H4 (cell line): ENCODE measurements at places on chromosomes 13 and 19. TPM values are rescaled to one million over a fixed set of nuclear protein-coding genes. Genes with fewer than 3 reads are reported as not detected.

The GPR12 gene
- total RNA-seq, result 0.12 TPM in 1 of 2 replicates, not detected in the other

The ELANE gene
- not detected in 2 replicates for total RNA-seq

The ZNF226 gene
- 23.0 and 27.9 TPM in 2 replicates for total RNA-seq

The TNFRSF19 gene
- total RNA-seq, result 0.12 and 0.33 TPM in 2 replicates

The LRRC8E gene
- 2.4 and 2.6 TPM in 2 replicates for total RNA-seq

- DNase-seq, result no peak
These were observed 621 bp downstream of the SOX21 start for GRCh38 chr13:94711561-94712286.

- DNase-seq, result no peak
These were observed 16.0 kb downstream of the LSM4 start for GRCh38 chr19:18306888-18307260.

- no peak for DNase-seq
These were observed 113.6 kb downstream of the ATP11A start for GRCh38 chr13:112803422-112803821.

DNA sequence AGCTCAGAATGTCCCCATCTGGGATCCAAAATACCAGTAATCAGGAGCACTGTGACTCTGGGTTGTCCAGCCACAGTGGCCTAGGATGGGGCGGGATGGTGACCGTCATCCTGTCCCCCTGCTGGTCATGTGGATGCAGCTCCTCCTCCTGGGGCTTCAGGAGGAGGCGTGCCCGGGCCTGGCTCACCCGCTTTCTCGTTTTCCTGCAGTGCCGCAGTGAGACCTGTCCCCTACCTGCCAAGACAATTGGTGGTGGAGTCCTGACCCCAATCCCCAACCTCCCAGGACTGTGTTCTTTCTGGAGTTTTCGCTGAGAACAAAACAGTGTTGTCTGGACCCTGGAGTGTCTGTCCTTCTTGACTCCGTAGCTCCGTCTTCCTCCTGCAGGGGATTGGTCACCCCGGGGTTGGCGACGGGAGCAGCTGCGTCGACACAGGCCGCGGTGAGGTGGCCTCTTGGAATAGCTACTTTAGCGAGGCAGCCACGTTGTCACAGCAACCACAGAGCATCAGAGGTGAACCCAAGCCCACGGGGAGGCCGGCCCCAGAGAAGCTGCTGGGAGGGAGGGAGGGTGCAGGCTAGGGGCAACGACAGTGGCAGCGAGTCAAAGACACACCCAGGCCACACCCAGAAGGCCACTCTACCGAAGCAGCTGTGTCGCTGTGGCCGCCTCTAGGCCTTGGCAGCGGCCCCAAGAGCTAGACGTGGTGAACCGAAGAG, 10.2 kb upstream of the EMC10 start:
- DNase-seq, result no peak

GRCh38 chr13:110221406-110222117, 85.4 kb downstream of the COL4A1 start:
- DNase-seq, result no peak

DNA sequence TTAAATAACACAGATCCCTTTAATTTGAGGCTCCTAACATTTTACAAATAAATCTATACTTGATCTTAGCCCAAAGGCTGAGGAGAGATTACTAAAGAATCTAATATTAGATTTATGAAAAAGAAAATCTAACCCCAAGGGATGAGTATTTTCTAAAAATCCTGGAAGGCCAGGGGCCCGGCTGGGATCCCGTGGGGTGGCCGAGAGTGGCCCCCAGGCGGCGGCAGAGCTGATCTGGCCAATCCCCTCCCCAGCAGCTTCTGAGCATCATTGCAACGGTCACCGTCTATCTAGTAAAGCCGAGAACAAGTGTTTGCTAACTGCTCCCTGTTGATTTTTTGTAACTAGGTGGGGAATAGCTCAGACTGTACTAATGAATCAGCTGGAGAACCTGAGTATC, 37.5 kb downstream of the ADPRHL1 start:
- DNase-seq, result no peak

DNA sequence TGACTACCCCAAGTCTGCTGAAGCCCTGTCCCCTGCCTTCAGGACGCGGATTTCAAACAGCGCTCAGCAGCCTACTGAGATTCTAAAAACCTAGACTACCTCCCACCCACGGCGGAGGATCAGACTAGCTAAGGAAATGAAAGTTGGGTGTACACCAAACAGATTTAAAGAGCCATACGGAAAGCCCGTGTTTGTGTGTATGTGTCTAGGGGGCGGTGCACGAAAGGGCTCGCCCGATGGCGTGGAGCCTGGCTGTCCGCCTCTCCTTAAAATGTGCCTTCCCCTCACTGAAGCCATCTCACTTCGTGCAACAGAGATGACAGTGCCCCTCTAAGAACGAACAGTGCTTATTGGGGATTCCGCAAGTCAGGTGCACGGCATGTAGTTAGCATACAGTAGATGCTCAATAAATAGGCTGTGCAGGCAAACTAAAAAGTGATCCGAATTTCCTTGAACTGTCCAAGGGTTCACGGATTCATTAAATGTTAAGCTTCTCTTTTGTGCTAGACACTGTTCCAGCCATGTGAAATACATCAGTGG, 639 bp downstream of the LENG1 start:
- no peak for DNase-seq

DNA sequence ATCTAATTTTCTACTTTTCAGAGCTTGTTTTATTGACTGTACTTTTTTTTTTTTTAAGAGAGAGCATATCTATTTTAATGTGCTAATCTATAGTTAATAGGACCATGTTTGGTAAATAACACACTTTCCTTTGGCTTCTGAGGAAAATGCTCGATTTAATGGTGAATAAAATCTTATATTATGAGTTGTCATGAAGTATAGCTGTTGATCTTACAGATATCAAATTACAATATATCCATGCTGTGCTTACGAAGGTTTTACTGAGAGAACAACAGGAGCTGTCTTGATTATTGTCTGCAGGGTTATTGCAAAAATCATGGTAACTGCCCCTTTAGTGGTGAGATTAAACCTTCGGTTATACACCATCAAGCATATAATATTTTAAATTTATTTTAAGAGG, 29.6 kb downstream of the URI1 start:
- DNase-seq, result no peak

DNA sequence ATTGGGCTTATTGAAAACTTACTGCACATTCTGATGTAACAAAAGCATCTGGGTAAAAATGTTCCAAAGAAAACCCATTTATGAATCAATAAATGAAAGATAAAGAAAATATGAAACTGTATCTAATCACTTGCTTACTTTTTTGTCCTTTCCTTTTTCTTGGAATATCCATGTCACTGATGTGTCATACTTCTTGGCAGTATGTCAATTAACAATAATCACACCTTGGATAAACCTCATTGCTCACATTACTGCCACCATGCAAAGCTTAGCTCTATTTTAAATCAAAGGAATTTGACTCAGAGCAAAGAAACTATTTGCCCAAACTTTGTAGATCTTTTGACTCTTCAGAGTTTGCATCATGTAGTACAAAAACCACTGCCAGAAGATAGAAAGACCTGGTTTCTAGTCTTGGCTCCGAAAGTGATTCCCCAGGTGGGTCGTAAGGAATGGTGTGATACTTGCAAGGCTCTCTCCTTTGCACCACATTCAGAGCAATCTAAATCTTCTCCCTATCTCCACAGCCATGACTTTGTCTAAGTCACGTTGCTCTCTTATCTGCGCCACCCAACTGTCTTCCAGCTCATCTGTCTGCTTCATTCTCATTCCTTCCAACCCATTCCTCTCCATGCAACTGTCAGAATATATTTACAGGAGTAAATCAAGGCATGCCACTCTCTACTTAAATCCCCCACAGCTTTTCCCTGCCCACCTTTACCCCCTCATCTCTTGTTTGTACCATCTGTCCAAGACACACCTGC, 311.9 kb downstream of the COG6 start:
- no peak for DNase-seq

DNA sequence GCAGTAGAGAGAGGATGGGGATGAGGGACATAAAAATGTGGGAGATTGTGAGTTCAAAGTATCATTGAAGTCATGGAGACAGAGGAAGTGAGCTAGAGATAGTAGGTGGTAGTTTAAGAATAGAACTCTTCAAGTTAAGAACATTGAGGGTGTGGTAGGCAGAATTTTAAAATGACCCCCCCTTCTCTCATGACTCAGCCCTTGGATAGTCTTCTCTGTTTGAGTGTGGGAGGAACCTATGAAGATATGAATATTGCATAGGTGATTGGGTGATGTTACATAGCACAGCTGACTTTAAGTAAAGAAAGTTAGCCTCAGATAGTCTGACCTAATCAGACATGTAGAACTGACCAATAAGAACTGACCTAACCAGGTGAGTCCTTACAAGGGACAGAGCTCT, 418.6 kb downstream of the FOXO1 start:
- DNase-seq, result no peak

DNA sequence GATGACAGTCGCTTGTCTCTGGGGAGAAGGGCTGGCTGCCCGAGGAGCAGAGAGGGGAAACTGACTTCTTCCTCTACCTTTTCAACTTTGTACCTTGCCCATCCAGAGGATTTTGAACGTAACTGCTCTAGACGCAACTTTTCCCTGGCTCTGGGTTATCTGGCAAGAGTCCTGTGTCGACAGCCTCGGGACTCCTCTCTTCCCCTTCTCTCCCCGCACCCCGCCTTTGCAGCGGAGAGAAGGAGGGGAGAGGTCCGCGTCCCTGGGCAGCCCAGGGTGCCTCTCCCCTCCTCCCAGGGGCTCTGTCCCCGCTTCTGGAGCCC, 574 bp downstream of the SH3GL1 start:
- no peak for DNase-seq

DNA sequence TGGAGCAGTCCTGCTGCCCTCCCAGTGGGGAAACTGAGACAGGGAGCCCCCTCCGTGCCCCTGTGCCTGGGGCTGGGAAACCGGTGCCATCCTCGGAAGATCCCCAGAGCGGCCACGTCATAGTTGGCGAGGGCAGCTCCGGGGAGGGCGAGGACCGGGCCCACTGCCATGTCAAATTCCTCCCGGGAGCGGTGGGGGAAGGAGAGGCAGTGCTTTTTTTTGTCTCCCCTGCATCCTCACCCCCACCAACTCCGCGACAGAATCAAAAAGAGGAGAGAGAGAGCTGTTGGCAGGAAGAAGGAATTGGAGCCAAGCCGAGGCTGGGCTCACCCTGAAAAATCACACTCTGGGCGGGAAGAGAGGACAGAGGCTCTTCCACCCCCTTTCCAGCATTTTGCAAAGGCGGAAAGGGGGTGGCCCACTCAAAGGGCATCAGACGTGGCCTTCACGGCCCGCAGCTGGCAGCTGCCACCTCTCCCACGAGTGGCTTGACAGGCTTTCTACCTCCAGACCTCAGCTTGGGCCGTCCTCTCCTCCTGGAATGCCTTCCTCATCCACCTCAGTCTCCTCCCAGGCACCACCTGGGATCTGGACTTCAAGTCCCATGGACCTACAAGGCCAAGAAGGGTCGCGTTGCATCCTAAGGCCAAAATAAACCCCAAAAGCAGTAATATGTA, 19.6 kb upstream of the NFIC start:
- DNase-seq, result no peak

GRCh38 chr13:50635504-50635903, 208.0 kb downstream of the DLEU7 start:
- no peak for DNase-seq

GRCh38 chr13:105719859-105720258, 815.6 kb downstream of the EFNB2 start:
- DNase-seq, result no peak

DNA sequence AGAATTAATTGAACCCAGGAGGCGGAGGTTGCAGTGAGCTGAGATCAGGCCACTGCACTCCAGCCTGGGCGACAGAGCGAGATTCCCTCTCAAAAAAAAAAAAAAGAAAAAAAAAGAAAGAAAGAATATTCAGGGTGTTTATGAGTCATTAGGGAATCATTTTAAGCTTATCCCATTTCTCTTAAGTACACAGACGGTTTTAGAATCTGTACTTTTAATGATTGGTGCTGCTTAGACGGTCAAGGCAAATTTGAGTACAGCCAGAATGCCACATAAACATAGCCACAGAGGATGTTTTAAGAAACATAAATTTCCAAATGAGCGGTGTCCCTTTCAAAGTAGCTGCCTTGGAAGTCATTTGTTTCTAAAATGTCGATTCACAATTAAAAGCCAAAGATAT, 2.6 kb downstream of the SPRYD7 start:
- no peak for DNase-seq

- no peak for DNase-seq
These were observed 2.2 kb downstream of the STARD13 start for GRCh38 chr13:33283195-33283911.

DNA sequence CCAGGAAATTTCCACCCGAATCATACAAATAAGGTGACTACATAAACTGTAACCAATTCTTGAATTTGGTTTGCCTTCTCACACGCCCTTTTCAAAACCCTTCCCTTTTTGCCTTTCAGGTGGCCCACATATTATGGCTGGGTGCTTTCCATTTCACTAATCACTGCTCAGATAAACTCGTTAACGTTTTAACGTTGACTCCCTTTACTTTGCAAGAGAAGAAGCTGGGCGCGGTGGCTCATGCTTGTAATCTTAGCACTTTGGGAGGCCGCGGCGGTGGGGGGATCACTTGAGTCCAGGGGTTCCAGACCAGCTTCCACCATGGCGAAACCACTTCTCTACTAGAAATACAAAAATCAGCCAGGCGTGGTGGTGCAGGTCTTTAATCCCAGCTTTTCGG, 19.8 kb upstream of the ZNF91 start:
- no peak for DNase-seq

DNA sequence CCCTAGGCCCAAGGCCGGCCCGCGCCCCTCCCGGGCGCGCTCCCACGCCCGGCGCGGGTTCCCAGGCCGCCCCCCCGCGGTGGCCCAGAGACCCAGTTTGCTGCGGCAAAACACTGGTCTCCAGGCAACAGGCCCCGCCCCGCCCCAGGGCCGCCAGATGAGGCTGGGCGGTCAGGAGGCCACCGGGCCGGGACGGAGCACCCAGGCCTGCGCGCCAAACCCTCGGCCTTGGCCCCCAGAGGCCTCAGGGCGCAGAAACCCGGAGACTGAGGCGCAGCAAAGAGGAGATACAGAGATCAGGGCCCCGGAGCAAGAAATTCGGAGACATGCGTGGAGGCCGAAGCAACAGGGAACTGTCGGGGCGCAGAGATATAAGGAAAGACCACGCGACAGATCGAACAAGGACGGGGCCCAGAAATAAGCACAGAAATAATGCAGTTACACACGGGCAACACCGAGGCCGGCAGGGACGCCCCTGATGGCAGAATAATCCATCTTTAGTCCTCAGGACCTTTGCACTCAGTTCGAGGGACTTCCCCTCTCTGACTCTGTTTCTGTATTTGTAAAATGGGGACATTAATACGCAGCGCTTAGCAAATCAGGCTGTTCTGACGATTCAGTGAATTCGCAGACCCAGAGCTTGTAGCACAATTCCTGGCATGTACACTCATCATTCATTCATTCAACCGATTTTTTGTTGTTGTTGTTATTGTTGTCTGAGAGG, 20.8 kb upstream of the ERCC1 start:
- no peak for DNase-seq
